ENCODE measurements at places on chromosomes 7 and 10.

GRCh38 chr7:5470167-5470532, 46.5 kb upstream of the TNRC18 start:
- DNase-seq, result no peak

GRCh38 chr10:24215196-24215595, 6.3 kb downstream of the KIAA1217 start:
- DNase-seq, result no peak

GRCh38 chr10:52220947-52221346, 93.1 kb upstream of the DKK1 start:
- no peak for DNase-seq

GRCh38 chr7:39825401-39825980, 124.6 kb upstream of the CDK13 start:
- no peak for DNase-seq

- DNase-seq, result no peak
These were observed 82.2 kb downstream of the ALOX5 start for GRCh38 chr10:45456233-45456632.

GRCh38 chr7:84512055-84512454, 317.5 kb upstream of the SEMA3A start:
- DNase-seq, result no peak

DNA sequence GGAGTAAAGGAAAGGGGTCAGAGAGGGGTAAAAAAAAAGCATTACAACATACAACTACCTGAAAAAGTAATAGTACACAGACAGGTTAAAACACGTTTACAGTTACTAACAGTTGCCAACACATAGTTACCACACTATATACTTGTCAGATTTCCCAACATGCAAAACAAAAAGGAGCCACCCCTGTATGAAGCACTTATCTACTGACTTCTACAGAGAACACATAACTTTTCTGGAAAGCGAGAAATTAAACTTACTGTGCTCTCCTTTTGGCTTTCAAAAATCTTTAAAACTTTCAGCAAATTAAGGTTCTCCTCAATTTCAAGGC, 2.1 kb downstream of the ABI1 start:
- no peak for DNase-seq

DNA sequence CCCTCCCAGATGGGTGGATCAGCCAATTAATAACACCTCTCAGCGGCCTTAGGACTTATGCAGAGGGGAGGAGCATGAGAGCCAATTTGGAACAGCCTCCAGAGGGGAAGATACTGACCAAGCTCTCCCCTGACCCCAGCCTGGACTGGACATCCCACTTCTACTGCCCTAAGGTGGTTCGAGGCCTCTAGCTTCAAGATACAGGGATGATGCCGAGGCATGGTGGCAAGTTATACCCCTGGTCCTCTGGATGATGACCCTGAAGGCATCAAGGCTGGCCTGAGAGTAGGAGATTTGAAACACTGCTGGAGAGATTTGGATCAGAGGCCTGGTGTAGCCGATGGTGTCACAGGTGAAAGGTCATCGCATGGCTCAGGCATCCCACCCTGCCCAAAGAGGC, 3.2 kb downstream of the CDH23 start:
- no peak for DNase-seq

DNA sequence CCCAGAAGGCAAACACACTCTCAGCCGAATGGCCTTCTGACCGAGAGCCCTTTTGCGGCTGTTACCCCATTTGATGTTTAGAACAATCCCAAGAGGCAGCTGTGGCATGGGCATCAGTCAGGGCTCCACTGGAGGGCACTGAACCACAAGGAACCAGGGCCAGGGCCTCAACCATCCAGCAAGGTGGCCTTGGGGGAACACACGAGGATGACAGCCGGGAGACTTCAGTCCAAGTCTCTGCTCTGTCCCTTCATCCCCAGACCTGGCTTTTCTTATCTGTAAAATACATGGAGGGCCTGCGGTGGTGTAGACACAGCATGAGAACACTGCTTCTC, 63.6 kb upstream of the INSIG1 start:
- DNase-seq, result no peak

Data from T-cell (primary cell).